Right lung (tissue), 10 donors: ENCODE measurements at places on chromosomes 2 and 18. TPM values are rescaled to one million over a fixed set of nuclear protein-coding genes. Genes with fewer than 3 reads are reported as not detected.

DNA sequence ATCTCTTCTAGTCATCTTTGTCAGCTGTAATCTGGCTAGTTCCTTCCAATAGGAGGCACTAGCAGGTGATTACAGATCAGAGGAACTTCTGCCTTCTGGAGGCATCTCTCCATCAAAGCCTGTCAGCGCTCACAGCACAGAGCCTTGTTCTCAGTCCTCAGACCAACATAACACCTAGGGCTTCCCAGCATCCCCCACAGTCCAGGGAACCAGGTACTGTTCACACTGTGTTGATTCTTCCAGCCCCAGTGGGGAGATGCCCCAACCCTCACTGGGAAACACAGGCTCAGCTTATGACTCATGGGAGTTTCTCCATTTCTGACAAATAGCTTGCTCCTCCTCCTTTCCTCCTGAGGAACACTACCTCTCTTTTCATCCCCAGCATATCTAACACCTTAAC, 601.7 kb downstream of the CBLN2 start:
- no peak for DNase-seq

GRCh38 chr2:208657468-208657867, 250.9 kb downstream of the PTH2R start:
- DNase-seq, result no peak

GRCh38 chr18:49628881-49629795, 67.3 kb downstream of the LIPG start:
- DNase-seq, result peak; percentile 56

- DNase-seq, result no peak
These were observed 1.7 kb downstream of the NCK2 start for GRCh38 chr2:105746177-105747080.

DNA sequence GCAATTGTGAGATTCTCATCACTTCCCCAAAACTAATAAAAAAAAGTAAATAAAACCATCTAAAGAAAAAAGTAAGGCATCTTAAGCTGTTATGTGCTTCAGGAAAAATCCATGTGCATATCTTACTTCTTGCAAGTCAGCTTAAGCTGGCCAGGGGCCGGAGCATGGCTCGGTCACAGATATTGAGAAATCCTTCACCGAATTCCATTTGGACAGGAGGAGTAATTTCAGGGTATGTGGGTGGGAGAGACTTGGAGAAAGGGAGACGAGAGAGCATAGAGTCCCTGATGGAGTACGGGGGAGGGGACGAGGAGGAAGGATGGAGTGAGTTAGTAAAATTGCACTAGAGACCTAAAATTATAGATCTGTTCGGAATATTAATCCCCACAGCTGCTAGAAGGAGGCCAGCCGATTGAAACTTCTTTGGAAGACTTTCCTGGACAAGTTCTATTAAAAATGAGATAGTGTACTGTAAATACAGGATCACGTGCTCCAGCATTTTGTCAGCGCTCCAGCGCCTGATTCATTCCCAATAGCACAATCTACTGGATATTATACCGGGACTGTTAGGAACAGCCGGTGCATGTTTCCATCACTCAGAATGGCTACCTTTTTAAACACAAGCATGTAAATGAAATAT, 438.5 kb downstream of the ZNF516 start:
- DNase-seq, result peak; percentile 85

DNA sequence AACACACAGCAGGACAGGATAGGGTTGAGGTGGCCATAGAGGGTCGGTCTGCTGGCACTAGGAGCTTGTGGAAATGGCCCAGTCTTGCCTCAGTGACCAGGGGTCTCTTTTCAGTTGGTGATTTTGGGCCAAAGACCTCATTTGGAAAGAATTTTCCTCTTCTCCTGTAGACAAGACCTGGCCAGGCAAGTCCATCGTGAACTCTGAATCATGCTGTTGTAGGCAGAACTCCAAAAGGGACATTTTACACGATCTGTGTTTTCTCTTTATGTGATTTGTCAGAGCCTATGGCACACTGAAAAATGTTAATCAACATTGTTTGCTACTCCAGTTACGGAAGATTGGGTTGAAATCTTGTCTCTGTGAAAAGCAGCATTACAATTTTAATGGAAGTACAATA, 126.1 kb upstream of the PXDN start:
- DNase-seq, result no peak

DNA sequence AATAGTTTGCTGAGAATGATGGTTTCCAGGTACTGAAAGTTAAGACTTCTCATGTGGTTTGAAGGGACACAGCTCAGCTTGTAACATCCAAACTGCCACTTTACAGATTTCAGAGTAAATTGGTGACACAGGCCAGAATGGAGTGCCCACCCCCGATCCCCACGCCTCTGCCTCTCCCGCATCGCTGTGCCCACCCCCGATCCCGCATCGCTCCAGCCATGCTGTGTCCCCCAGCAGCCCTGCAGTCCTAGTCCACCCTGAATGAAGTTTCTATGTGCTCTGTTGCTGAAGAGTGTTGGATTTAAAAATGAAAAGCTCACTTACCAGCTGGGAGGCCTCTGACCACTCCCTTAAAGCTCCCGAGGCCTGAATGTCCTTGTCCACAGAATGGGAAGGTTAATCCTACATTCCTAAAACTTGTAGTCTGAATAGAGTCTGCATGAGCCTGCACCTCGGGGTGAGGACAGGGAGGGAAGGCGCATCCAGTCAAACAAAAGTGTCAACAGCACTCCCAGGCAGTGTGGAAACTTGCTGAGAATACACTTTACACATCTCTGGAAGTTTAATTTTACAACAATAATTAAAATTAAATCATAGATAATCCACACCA, 176.4 kb upstream of the ID2 start:
- DNase-seq, result no peak

DNA sequence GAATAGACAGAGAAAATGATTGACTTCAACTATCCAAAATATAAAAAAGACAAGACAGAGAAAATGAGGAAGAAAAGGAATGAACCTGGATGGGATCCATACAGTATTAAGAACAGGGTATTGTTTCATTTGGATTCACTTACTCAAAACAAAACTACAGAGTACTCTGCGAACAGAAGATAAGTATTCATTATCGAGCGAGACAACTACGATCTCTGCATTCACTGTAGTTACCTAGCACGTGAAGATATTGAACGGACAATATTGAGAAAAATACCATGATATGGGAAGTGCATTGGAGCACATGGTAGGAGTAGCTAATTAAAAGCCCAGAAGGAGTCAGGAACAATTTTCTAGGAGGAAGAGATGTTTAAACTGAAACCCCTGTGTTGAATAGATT, 1.0 kb upstream of the ORC2 start:
- no peak for DNase-seq

- DNase-seq, result no peak
These were observed 4.9 kb downstream of the HOXD3 start for GRCh38 chr2:176161825-176162626.

- DNase-seq, result no peak
These were observed 40.8 kb upstream of the MYO1B start for GRCh38 chr2:191204433-191204832.

DNA sequence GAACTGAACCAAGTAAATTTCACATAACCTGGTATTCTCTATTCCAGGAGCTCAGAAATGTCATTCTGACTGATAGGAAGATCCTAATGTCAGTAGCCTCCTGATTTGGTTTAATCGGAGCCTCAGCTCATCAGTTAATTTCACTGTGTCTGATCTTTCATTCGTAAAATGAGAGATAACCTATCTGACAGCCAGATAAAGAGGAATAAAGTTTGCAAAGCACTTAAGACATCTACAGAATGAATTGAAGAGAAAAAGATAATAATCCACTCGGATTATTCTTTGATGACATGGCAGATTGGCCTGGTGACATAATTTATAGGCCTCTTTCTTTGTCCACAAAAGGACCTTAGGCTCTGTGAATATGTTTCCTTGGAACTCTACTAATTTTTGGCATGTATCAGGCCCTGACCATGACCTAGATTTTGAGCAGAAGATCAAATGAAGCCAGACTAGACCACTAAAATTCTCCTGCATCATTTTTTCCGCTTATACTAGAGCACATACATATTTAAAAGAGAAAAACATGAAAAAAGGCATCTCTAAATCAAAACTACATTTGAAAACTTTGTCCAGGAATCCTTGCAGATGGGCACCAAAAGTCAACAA, 312.4 kb downstream of the MTX2 start:
- no peak for DNase-seq

DNA sequence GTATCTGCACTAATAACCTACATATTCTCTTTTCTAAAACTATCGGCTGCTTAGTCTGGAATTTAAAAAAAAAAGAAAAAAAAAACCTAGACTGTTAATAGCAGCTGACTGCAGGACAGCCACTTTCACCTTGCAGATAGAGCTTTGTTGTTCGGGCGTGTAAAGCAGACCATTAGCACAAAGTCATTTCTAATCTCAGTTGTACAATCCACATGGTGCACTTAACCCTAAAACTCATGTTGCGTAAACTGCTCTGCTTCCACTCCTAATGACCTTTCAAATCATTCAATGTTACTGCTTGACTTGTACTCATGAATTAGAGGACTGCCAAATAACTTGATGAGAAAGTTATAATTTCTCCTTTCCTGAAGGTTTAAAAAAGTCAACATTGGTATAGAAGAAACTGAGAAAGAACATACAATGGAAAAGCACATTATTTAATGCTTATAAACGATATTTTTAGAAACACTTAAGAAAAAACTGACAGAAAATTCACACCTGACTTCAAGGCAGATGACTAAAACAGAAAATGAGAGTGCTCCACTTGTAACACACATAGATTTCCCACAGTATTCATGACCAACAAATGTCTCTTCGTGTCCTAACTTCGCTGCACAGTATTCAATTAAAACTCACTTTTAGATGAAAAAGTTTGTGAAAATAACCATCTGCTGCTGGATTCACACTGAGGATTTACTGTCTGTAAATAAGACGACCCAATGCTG, 2.6 kb downstream of the CDH2 start:
- DNase-seq, result no peak

- no peak for DNase-seq
These were observed 183.7 kb downstream of the INO80D start for GRCh38 chr2:205902041-205902899.

GRCh38 chr2:17749753-17750438, 3.7 kb downstream of the SMC6 start:
- no peak for DNase-seq

DNA sequence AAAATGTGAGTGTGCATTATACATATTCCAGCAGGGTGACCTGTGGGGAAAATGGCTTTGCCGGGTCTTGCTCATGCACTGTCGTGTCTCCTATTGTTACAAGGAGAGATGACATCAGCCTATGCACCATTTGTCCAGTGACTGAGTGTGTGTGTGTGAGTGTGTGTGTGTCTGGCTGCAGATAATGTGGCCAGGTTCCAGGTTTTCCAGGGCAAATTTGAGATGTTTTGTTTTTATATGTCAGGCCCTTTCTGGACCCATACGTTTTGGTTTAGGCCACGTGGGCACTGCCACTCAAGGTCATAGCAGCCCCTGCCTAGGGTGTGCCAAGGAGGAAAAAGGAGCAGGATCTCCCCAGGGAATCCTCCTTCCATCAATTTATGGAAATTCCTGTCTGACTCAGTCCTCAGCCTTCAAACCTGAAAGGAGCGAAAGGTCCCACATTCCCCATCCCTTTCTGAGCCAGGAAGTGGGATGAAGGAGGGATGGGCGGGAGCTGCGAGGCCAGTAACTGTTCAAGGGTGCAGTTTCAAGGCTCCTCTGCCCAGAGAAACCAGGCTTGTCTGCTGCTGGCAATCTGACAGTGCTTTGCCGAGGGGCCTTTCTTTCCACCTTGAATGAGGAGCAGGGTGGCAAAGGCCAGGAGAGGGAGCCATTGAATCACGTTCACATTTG, 93.0 kb upstream of the SMAD2 start:
- no peak for DNase-seq

GRCh38 chr18:3263132-3263700, 1.3 kb downstream of the MYL12B start:
- no peak for DNase-seq

DNA sequence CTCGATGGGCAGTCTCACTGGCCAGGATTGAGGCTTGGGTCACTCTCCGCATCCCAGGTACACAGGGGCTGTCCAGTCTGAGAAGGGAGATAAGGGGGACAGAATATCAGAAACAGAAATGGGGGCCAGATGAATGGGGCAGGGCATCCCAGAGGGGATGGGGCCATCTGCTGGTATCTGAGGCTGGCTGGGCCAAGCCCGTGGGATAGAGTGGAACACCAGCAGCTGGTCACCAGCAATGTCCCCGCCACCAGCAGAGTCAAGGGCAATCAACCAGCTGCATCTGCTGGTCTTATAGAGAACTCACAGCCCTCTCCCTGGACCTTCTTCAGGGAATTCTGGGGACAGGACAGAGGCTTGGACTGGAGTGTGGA, 128.8 kb upstream of the HAAO start:
- no peak for DNase-seq

DNA sequence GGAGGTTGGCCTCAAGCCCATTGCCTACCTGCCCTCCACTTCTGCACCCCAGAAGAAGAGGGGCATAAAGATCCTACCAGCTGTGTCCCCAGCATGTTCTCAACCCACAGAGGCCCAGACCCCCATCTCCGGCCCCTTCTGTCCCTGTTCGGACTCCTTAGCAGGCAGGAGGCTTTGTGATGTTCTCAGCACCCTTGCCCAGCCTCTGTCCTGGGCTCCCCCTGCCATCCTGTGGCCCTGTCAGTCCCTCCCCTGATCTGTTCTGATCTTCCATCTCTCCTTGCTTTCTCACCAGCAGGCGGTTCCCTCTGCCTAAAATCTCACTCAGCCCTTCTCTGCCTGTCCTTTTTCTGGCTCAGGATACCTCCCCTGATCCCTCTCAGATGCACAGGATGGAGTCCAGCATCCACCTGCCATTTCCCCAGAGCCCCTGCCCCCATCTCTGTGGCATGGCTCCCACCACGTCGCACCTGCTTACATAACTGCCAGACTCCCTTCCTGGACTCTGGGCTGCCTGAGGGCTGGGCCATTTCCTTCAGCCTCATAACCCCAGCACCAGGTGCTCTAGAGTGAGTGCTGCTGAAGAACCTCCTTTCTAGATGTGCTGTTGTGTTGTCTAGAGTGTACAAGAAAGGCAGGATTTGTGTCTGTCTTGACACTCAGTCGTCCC, 134.0 kb downstream of the CTIF start:
- no peak for DNase-seq

GRCh38 chr18:13558790-13559189, 167.6 kb downstream of the FAM210A start:
- DNase-seq, result no peak

DNA sequence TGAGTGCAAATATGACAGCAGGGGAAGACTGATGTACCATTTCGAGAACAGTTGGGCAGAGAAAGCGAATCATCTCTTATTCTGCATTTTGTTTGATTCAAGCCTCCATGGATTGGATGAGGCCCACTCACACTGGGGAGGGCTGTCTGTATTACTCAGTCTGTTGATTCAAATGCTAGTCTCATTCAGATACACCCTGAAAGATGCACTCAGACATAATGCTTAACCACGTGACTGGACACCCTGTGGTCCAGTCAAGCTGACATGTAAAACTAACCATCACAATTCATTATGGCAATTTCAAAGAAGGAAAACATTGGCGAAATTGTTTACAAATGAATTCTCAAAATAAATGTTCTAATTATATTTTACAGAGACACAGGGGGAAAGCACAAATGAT, 1210.2 kb downstream of the DPP10 start:
- no peak for DNase-seq

GRCh38 chr2:20414806-20415205, 32.1 kb upstream of the RHOB start:
- DNase-seq, result no peak

TP53I3 gene
- 65.0 TPM for polyA plus RNA-seq

RND3 gene
- 117 TPM for polyA plus RNA-seq

C2orf78 gene
- polyA plus RNA-seq, result not detected

APOB gene
- 0.09 TPM for polyA plus RNA-seq

CNTNAP5 gene
- polyA plus RNA-seq, result not detected

CRYGC gene
- polyA plus RNA-seq, result not detected

MOCOS gene
- 1.1 TPM for polyA plus RNA-seq

OTX1 gene
- not detected for polyA plus RNA-seq

UGT1A8 gene
- polyA plus RNA-seq, result not detected

GPR35 gene
- polyA plus RNA-seq, result 1.2 TPM

POTEJ gene
- polyA plus RNA-seq, result 0.64 TPM
